ENCODE measurements at places on chromosomes 4 and X. TPM values are rescaled to one million over a fixed set of nuclear protein-coding genes. Genes with fewer than 3 reads are reported as not detected.

The CXCL1 gene
- not detected for polyA plus RNA-seq

The FABP2 gene
- not detected for polyA plus RNA-seq

The TRO gene
- 128 TPM for polyA plus RNA-seq

DNA sequence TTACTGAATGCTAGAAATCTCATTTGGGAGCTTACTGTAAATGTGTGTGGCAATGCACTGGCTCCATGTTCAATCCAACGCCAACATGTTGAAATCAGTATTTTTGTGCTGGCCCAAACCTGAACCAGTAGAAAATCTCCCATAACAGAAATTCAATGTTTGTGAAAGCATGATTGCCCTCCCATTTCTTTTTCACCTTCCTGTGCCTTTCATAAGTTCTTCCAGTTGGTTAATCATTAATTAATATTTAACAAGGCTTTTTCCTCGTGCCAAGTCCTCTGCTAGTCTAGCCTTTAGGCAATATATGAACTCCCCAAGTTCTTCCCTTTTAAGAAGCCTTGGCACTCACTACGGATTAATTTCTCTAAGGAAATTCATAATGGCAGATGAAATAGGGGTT is 1.3 kb upstream of the PLS3 start:
- no peak for DNase-seq

DNA sequence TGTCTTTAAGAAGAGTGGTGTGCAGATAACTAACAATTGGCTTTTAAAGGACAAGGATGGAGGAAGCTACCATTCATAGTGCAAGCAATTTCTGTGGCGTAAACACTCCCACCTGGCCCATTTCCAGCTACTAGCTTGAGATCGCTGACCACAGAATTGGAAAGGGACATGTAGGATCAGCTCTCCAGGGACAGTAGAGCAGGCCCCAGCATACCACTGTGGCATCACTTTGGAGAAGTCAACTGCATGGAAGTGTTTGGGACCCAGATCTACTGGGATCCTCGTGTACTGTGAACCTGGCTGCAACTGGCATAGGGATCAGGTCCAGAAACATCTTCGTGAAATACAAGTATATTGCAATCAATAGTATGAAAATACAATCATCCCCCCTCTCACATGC is 515.0 kb downstream of the INPP4B start:
- no peak for DNase-seq

DNA sequence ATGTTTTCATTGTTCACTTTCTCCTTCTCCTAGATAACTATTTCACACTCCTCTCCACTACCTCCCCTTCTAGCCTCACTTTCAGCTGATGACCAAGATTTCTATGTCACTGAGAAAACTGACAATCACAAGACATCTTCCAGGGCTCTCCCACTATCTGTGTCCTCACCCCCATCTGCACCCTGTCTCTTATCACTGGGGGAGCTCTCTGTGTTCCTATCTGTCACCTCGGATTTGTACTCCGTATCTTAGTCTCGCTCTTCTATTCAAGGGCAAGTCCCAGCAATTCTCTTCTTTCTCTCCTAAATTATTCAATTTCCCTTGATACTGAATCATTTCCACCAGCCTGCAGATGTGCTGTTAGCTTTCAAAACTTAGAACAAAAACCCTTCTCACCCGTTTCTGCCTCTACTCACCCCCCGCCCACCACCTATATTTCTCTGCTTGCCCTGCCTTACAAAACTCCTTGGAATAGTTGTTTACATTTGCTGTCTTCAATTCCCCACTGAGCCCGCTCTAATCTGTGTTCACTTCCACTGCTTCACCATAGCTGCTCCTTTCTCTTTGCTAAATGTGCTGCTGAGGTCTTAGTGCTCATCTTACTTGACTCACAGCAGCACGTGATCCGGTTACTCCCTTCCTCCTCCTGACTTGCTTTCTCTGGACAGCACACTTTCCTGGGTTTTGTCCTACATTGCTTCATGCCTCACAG is 293.2 kb downstream of the UNC5C start:
- no peak for DNase-seq

- DNase-seq = no peak
Observed at GRCh38 chr4:152996672-152997071, 60.5 kb downstream of the FHDC1 start.

DNA sequence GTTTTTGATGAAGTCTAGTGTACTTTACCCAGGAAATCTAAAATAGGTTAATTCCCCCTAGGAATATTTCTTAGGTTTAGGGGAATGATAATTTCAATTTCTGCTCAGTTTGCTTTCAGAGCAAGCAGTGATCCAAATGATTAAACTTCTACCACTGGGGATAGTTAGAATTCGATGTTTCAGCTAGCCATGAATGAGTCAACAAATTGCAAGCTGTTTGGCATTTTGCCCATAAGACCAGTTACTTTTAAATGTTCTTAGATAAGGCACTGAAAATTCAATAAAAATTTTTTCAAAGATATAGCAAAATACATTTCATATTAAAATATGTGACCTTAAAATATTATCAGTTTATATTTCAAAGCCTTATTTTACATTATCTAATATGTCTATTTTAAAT is 993.6 kb downstream of the ARAP2 start:
- no peak for DNase-seq

- no peak for DNase-seq
Observed at GRCh38 chr4:111636961-111637585, 508.2 kb upstream of the FAM241A start.

DNA sequence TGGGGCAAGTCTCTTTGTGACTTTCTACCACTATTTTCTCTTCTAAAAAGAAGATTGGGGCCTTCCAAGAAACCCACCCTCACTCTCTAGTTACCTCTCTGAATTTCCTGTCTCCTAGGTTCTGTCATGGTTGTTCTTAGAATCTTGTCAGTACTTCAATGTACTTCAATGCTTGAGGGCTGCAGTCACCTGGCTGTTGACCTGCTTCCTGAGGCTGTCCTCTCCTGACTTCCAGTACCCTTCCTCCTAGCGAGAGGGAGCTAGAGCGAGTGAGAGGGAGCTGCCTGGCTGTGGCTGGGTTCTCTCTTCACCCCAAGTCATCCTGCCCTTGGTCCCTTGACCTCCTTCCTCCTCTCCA is 17.7 kb downstream of the CD99L2 start:
- DNase-seq = no peak

DNA sequence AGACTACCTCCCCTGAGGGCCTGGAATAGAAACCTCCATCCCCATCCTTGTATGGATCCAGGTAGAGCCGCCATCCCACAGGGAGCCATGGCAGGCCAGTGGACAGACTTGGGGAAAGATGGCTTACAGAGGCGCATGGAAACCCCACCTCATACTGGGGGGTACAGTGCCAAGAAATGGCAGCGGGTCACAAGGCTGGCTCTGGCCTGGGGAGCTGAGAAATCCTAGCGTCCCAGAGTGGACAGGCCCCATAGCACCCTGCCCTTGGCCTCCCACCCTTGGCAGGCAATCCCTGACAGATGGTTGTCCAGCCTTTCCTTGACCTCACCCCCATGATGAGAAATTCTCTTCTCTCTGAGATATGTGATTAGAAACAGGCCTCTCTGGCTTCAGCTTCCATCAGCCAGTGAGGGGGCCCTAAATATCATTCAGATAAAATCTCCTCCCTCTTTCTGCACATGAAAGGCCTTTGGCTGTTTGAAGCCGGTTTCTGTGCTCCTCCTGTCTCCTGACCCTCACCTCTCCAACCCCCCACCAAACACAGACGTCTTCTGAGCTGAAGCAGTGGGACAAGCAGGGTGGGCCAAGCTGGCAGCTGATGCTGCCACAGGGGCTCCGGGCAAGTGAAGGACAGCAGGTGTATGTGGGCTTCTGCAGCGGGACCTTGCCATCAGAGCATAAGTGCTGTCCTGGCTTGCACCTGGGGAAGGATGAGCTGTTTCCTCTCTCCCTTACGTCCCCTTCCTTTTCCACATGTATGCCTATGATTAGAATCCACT is 204.4 kb upstream of the MAMLD1 start:
- no peak for DNase-seq

DNA sequence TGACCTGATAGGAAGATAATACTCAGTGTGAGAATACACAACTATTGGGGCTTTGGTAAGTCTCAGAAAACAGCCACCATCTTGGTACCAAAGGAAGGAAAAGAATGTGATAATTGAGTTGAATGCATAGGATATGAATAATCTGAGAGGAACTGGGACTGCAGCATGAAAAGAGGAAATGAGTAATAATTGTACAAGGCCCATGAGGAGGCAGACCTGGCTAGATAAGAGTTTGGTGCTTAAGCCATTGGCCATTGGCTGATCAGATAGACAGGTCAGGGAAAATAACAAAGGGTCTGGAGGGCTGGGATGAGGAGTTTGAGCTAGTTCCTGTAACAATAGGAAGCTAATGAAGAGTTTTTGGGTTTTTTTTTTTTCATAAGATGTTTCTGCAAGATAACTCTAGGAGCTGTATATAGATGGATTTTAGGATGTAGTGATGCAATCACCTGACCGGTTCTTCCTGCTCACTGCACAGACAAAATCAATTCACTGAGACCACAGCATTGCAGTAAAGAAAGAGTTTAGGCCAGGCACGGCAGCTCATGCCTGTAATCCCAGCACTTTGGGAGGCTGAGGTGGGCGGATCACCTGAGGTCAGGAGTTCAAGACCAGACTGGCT is 5.3 kb upstream of the TRMT2B start:
- DNase-seq = no peak
